ENCODE measurements at places on chromosomes 13 and 19.

DNA sequence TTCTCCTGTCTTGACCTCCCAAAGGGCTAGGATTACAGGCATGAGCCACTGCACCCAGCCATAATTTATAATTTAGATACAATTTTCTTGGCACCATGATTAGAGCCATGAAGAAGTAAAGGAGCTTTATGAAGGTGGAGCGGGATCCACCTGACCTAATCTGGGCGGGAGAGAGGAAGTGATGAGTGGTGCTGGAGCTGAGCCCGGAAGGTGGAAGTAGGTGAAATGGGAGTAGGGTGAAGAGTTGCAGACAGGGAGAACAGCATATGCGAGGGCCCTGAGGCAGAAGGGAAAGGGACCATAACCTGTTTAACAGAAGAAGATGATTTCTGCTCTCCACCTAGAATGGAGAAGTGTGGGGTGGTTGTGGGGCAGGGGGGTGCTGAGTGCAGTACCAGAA is 4.2 kb downstream of the BLOC1S3 start:
- no peaks in the 10 kb centered on the region for H3K36me3 ChIP-seq
- peaks cover 18% of the 10 kb centered on the region for H3K4me1 ChIP-seq
- H3K27me3 ChIP-seq = no peaks in the 10 kb centered on the region

DNA sequence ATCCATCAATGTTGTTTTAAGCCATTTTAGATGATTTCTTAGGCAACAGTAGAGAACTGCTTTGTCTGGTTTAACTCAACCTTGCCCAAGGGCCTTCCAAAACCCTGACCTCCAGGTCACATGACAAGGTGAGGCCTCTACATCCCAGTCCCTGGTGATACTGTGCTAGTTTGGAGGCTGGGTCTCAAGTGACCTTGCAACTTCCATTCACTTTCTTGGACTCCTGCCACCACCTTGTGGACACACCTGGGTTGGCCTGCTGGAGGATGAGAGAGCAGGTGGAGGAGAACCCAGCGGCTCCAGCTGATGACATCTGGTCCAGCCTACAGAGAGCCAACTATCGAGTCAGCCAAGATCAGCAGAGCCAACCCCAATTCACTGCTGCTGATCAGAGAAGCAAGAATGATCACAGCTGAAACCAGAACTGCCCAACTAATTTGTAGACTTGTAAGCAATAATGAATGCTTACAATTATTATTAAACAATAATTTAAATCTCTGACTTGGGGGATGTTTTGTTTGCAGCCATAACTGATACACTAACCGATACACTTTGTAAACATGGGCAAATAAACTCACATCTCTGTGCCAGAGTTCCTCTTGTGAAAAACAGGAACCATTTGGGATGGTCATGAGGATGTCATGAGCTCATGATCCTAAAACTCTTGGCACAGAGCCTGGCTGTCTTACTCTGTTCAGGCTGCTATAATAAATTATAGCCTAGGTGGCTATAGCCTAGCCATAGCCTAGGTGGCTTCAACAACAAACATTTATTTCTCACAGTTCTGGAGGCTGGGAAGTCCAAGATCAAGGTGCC is 11.5 kb downstream of the FAM187B start:
- DNase-seq = no peak
- no peaks in the 10 kb centered on the region for H3K36me3 ChIP-seq

GRCh38 chr19:54262066-54262465 is 5.0 kb upstream of the LILRB5 start:
- no peaks in the 10 kb centered on the region for H3K36me3 ChIP-seq
- H3K4me3 ChIP-seq = no peak overlapping the region
- H3K27me3 ChIP-seq = peaks cover 15% of the 10 kb centered on the region
- no peak for DNase-seq
- H3K27ac ChIP-seq = no peak overlapping the region

- H3K36me3 ChIP-seq = peaks cover 26% of the 10 kb centered on the region
- DNase-seq = no peak
- peaks cover 43% of the 10 kb centered on the region for H3K4me1 ChIP-seq
- peak overlapping the region; percentile 32 for H3K27ac ChIP-seq
- no peak overlapping the region for H3K4me3 ChIP-seq
Observed at GRCh38 chr19:46967578-46968032, 52.0 kb upstream of the NPAS1 start.

DNA sequence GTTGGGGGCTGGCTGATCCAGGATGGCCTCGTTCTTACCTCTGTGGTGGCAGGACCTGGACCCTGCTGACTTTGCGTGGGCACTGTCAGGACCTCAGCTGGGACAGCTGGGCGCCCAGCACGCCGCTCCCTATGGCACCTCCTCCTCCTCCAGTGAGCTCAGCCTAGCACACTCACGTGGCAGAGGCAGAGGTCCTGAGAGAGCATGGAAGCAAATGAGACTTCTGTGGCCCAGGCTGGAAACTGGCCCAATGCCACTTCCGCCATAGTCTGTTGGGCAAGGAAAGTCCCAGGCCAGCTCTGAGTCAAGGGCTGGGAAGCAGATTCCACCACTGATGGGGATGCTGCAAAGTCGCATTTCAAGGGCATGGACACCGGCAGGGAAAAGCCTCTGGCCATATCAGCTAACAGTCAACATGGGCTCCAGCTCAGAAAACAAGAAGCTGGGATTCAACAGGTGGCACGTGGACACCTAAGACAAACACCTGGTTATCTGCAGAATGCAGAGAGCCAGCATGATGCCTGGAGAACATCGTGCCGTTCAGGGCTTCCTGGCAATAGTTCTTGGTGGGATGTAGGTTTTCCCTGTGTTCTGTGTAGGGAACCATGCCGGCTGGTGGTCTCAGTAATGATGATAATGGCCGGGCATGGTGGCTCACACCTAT is 16.7 kb downstream of the MYBPC2 start:
- no peak for DNase-seq
- H3K4me1 ChIP-seq = no peaks in the 10 kb centered on the region
- peaks cover 10% of the 10 kb centered on the region for H3K27me3 ChIP-seq
- no peak overlapping the region for H3K27ac ChIP-seq
- no peak overlapping the region for H3K4me3 ChIP-seq
- H3K36me3 ChIP-seq = no peaks in the 10 kb centered on the region

GRCh38 chr13:72541674-72542073 is 185.8 kb downstream of the MZT1 start:
- no peak overlapping the region for H3K27ac ChIP-seq
- no peak overlapping the region for H3K4me3 ChIP-seq
- no peaks in the 10 kb centered on the region for H3K36me3 ChIP-seq
- H3K27me3 ChIP-seq = peaks cover 17% of the 10 kb centered on the region

- H3K4me1 ChIP-seq = peaks cover 5% of the 10 kb centered on the region
- H3K4me3 ChIP-seq = no peak overlapping the region
- H3K27me3 ChIP-seq = no peaks in the 10 kb centered on the region
- no peaks in the 10 kb centered on the region for H3K36me3 ChIP-seq
Observed at GRCh38 chr19:28644169-28644775, 568.7 kb downstream of the UQCRFS1 start.

DNA sequence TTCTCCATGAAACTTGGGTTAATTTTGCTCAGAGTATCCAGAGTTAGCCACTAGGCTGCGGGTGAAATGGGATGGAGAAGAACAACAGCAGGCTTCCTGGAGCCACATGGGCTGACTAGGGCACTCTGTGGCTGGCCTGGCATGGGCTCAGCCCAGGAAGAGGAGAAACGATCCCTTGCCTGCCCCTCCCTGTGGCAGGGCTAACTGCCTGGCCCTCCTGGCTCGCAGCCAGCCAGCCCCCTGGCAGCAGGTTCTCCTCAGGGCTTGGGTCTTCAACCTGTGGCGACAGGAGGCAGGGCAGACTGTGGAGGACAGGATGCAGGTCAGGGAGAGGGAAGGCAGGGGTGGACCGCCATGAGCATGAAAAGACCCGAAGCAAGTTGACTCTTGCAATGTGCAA is 78.7 kb upstream of the GPR183 start:
- peaks cover 12% of the 10 kb centered on the region for H3K4me1 ChIP-seq
- H3K27me3 ChIP-seq = no peaks in the 10 kb centered on the region
- no peak overlapping the region for H3K4me3 ChIP-seq

- H3K4me3 ChIP-seq = no peak overlapping the region
- H3K27ac ChIP-seq = no peak overlapping the region
- H3K27me3 ChIP-seq = no peaks in the 10 kb centered on the region
- no peak for DNase-seq
Observed at GRCh38 chr13:65414187-65414586, 1815.9 kb downstream of the PCDH9 start.

DNA sequence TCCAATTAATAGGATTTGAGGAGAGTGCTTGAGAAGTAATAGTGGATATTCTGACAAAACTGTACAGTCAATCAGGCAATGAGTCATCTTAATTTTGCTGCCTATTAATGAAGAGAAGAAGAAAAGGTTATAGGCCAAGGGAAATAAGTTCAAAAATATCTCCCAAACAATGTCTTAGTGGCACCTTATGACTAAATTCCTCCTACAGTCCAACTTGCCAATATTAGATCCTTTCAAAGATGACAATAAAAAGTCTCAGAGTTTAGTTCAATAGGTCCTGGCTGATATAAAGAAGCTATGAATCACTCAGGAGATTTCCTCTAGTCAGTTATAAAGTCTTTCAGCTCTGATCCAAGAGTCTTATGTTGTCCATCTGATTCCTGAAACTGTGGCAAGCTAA is 27.9 kb downstream of the UGGT2 start:
- no peak overlapping the region for H3K27ac ChIP-seq
- H3K36me3 ChIP-seq = peaks cover 7% of the 10 kb centered on the region
- H3K4me1 ChIP-seq = peaks cover 3% of the 10 kb centered on the region
- H3K27me3 ChIP-seq = no peaks in the 10 kb centered on the region

GRCh38 chr19:12867120-12868099 is 13.8 kb downstream of the DNASE2 start:
- peak overlapping the region; percentile 52 for H3K27ac ChIP-seq
- peak; percentile 87 for DNase-seq
- H3K27me3 ChIP-seq = peaks cover 6% of the 10 kb centered on the region
- H3K4me1 ChIP-seq = peaks cover 4% of the 10 kb centered on the region
- H3K36me3 ChIP-seq = peaks cover 7% of the 10 kb centered on the region

DNA sequence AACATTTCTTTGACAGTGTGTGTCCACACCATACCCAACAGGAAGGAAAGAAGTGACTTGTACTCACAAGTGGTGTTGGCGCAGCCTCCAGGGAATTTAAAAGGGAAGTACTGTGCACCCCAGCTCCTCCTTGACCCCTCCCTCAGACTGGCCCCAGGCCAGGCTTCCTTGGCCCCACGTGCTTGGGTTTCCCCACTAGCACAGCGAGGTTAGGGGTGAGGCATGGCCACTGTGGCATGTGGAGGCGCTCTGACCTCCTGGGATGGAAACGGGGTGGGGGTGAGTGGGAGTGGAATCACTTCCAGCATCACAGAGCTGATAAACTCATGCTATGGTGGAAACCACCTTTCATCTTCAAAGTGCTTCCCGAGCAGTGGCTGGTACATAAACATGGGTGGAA is 168.6 kb downstream of the ZNF536 start:
- no peak overlapping the region for H3K4me3 ChIP-seq
- H3K4me1 ChIP-seq = peaks cover 1% of the 10 kb centered on the region
- no peaks in the 10 kb centered on the region for H3K36me3 ChIP-seq
